ENCODE measurements at places on chromosomes 12 and 14.

DNA sequence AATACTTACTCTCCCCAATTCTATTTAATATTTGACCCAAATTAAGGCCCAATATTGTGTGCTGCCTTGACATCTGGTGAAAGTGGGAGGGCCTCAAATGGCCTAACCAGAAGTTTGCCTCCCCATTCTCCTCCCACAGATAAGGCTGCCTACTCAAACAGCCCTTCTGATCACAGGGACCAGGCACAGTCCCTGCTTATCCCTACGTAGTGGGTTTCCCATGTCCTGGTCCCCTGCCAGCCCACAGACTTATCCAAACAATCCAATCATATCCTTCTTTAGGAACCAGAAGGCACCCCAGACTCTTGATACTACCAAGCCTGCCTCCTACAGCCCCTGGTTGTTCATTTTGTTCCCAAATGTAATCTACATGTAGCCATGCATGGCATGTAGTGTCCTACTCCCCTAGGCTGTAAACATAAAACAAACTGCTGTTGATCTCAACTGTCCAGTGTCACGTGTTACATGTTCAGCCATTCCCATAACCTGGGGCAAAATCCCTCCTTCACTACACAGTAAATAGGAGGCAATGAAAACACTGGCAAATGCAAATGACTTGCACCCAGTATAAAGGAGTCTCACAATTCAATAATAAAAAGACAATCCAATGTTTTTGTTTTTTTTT is 49.3 kb downstream of the EEA1 start:
- DNase-seq = no peak

DNA sequence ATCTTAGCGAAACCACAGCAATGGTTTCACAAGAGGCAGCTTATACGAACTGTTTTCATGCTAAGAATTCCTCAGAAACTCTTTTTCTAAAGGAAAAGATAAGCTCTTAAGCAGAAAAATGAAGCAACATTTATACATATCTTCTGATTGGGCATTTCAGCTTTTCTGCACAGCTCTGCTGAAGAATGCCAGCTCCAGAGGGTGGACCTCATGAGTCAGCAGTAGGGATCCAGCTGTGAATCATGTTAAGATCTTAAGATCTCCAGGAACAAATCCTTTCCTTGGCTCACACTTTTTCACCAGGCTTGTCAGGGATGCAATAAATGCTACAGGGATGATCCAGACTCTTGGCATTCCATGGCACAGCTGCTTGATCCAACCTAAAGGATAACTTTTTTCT is 477.1 kb upstream of the CCDC196 start:
- no peak for DNase-seq

- DNase-seq = no peak
Observed at GRCh38 chr12:69415471-69416275, 54.5 kb upstream of the FRS2 start.

DNA sequence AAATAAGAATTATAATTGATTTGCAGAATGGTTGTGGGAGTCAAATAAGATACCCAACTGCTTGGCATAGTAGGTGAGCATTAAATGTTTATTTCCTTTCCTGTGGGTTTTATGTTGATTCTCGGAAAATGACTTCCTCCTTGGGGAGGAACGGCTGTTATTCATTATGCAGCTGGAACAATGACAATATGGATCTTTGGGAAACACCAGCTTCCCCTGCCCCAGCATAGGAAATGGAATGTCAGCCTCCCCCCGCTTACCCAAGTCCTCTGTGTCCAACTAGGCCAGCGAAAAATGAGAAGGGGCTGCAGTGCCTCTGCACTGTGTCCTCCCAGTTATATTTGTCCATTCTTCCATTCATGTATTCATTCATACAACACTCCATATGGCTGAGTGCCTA is 11.7 kb upstream of the CCDC177 start:
- no peak for DNase-seq

DNA sequence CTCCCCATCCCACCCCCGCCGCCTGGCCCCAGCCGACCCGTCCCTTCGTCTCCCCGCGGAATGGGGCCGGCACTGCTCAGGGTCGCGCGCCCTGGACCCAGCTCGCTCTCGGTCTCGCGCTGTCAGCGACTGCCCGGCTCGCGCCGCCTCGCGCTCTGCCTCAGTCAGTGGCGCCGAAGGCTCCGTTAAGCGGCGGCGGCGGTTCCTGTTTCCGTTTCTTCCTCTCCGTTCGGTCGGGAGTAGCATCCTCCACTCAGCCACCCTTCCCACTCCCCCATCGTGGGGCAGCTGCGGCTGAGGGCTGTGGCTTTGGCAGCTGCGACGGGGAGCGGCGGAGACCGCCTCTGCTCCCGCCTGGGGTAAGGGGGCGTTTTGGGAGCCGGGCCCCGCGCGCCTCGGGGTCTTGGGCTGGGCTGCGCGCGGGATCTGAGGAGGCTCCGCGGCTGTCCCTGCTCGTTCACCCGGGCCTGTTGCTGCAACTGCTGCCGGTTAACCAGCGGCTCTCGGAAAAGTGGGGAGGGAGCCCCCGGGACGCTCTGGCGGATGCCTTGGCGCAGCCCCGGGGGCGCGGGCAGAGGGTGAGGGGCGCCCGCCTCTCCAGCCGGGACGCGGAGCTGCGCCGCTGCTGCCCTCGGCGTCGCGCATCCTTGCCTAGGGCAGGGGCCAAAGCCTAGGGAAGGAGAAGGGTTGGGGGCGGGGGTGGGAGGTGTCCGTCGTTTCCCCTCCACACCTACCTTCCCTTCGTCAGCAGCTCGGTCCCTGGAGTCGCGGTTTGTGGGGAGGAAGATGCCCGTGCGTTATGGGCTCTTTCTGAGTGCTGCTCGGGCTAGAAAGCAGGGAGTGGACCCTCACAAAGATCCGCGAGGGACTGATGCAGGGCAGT is 567 bp downstream of the FUT8 start:
- DNase-seq = peak; percentile 46

GRCh38 chr14:74913986-74914573 is 9.0 kb downstream of the RPS6KL1 start:
- DNase-seq = no peak

- DNase-seq = no peak
Observed at GRCh38 chr12:112965643-112966042, 12.7 kb upstream of the OAS2 start.

DNA sequence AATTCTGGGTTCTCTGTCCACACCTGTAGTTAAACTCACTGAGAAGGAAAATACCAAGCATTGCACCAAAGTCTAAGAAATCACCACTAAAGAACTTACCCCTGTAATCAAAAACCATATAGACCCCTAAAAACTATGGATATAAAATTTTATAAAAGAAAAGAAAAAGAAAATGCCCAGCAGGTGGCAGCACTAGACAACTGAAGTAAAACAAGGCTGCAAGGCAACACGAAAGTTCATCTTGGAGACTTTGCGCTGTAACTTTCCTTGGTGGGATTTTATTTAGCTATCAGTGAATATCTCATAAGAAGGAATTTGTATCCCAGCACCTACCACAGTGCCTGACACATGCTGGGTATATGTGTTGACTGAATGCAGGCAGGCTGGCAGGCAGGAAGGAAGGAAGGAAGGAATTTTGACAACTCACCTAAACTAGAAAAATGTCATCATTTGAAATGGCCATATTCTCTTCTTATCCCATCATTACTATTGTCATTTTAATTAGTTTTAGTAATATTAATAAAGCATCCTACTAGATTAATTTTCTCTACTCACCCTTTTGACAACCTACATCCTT is 68.2 kb upstream of the ETV6 start:
- peak; percentile 35 for DNase-seq

- DNase-seq = no peak
Observed at GRCh38 chr14:77738559-77739250, 22.3 kb downstream of the SNW1 start.

- no peak for DNase-seq
Observed at GRCh38 chr12:67957383-67957782, 31.9 kb upstream of the IFNG-AS1 start.

GRCh38 chr12:103883908-103884307 is 42.9 kb upstream of the NT5DC3 start:
- DNase-seq = no peak

- DNase-seq = no peak
Observed at GRCh38 chr12:77070382-77070781, 5.0 kb upstream of the E2F7 start.

- DNase-seq = no peak
Observed at GRCh38 chr12:108647585-108648287, 14.0 kb upstream of the SELPLG start.

DNA sequence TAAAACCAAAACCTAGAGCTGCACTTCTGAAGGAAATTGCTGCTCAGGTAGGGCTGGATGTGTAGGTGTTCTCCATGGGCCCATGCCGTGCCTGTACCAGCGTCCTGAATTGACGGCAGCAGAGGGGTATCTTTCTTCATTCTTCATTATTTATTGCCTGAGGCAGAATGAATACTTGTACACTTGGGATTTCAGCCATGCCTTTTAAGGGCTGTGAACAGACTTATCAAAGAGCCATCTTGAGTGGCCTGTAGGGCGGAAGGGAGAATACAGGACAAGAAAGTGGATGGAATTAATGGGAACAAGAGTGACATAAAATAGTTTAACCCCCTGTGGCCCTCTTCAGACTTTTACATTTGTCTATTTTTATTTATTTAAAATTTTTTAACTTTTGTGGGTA is 61.4 kb downstream of the RASSF3 start:
- no peak for DNase-seq

GRCh38 chr14:48670939-48671338 is 915.2 kb downstream of the RPS29 start:
- DNase-seq = no peak

DNA sequence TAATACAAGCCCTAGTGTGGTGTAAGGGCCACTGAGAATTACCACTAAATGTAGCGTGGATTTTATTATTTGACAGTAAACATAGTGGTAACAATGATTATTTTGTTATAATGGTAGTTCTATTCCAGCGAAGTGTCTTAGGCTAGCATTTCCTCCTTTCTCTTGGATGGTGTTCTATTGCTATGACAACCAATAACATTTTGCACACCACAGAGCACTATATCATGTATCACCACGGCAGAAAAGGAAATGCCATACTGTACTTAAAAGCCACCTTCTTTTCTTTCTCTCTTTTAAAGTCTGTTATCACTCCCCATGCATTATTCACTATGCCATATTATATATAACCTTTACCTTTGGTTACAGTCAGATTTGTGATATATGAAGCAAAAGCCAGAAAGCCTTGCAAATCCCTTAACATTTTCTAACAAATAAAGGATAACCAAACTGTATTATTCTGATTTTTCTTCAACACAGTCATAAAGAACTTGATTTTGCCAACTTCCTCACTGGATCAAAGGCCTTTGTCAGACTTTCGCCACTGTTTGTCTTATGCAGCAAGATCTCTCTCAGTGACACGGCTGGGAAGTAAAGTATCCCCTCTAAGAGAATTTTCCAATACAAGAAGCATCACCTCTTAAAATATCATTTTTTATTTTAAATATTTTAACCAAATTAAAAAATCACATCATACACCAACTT is 195.8 kb downstream of the FOXN3 start:
- DNase-seq = no peak

GRCh38 chr14:23115039-23115731 is 3.9 kb downstream of the CEBPE start:
- no peak for DNase-seq
